ENCODE measurements at places on chromosomes 2 and 18.
A peak's percentile ranks its signal among the peaks of the same experiment; 100 is the strongest.

DNA sequence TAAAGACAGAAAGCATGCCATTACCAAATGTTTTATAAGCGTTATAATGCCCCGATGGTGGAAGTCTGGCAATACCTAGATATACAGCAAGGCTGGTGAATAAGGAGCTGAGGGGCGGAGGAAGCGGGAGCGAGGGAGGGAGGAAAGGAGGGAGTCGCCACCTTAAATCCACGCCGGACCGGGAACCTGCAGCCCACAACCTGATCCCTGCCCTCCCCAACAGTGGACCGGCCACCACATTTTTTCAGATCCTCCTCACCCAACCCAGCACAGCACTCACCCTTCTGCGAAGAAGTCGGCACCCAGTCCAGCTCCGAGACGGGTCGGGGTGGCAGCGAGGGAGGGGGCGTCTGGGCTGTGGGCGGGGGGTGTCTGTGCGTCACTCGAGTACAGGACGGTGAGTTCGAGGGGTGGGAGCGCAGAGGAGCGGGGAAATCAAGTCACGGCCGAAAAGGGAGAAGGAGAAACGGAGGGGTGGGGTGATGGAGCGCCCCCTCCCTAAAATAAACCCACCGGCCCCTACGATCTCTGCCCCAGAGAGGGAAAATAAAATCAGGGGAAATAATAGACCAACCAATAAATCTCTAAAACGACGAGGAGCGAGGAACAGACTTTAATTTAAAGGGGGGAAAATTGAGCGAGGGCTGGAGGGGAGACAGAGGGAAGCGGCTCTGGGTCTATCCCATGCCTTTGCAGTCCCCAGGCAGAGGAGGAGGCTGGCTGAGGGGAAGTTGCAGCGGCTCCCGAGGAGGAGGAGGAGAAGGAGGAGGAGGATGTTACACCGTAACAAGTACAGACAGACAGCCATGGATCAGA lies 96.5 kb upstream of the SERTAD2 start:
- peak; percentile 77 for DNase-seq

DNA sequence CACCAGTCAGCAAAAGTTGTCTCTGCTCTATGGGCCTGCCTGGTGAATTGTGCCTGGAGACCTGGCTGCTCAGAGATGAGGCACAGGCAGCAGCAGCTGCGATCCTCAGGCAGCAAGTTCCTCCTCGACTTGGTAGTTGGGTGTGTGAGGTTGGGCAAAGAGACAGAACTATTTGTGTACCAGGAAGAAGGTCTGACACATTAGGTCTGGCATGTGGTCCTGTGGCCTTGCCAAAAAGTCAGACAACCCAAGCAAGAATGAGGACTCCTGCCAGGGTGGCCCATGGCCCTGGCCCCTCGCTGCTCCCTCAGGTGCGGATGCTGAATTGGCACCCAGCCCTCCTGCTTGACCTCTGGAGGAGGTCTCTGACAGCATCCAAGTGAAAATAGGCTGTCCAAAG lies 192.7 kb downstream of the DYSF start:
- no peak for DNase-seq

DNA sequence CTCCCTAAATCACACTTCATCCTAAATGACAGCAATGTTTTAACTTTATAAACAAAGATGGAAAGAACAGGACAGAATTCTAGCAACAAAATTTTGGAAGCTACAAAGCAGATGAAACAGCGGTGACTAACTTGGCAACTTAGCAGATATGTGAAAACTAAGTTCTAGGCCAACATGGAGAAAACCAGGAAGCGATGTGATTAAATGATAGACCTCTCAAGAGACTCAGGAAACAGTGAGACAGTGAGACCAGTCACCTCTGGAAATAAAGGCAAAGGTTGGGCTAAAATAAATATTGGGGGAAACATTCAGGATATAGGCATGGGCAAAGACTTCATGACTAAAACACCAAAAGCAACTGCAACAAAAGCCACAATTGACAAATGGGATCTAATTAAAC lies 24.4 kb upstream of the ZBTB7C start:
- no peak for DNase-seq

DNA sequence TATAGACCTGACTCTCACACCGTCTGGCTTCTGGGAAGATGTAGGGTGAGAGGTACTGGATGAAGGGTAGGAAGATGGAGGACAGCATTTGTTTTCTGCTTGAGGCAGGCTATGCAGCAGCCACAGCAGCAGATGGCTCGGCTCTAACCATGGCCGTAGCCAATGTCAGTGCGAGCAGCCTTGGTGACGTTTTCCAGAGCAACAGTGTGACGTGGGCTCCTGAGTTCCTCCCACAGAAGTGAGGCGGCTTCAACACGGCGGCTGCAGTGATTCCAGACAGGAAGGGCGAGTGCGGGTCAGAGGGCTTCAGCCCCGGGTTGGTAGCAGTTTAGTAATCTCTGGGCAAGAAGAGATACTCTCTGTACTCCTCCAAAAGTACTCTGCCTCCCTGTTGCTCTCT lies 133.0 kb upstream of the MYT1L start:
- no peak for DNase-seq

- no peak for DNase-seq
These were observed 58.0 kb downstream of the LRRFIP1 start for GRCh38 chr2:237685408-237685807.

GRCh38 chr2:108594982-108595464 lies 60.8 kb downstream of the LIMS1 start:
- no peak for DNase-seq

GRCh38 chr2:237483018-237483731 lies 3.9 kb upstream of the MLPH start:
- DNase-seq = no peak

All from activated CD8-positive, alpha-beta memory T cell treated with anti-CD3 and anti-CD28 coated beads for 24 hours (primary cell).